ENCODE measurements at places on chromosomes 16 and 17.

- DNase-seq = no peak
These were observed 18.0 kb downstream of the XPO6 start for GRCh38 chr16:28193530-28194423.

DNA sequence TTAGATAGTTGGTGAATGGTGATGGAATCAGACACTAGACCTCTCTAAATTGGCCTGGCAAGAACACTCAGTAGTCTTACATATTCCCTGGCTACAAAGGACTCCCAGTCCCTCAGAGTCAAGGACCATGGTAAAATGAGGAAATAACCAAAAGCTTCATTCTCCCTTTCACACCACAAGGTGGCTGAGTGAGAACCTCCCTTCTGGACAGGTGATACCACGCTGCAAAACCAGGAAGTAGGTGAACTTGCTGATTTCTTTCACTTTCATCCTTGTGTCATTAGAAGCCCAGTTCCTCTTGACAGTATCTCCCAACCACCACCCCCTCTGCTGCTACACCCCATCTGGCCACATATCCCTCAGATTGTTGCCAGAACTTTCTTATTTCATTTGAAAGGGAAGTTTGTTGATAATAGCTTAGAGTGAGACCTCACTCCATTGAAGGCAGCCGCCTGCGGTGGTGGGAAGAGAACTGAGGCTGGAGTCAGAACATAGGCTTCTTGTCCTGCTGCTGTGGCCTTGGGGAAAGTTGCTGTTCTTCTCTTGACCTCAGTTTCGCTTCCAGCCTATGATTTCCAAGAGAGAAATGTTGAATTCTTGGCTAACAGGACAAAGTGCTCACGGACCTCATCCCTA lies 290.6 kb upstream of the CCL2 start:
- no peak for DNase-seq

- no peak for DNase-seq
These were observed 796.0 kb upstream of the CDH8 start for GRCh38 chr16:62832214-62832613.

DNA sequence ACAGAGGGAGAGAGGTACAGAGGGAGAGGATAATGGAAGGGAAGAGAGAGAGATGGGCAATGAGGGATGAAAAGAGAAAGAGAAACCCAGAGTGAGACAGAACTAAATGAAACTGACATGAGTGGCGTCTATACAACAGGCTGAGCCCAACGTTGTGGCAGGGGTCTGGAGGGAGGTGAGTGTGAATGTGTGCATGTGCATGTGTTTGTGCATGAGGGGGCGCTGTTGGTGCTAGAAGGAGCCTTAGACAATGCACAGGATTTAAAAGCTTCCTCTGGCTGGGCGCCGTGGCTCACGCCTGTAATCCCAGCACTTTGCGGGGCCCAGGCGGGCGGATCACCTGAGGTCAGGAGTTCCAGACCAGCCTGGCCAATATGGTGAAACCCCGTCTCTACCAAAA lies 454.8 kb upstream of the CDH11 start:
- no peak for DNase-seq

DNA sequence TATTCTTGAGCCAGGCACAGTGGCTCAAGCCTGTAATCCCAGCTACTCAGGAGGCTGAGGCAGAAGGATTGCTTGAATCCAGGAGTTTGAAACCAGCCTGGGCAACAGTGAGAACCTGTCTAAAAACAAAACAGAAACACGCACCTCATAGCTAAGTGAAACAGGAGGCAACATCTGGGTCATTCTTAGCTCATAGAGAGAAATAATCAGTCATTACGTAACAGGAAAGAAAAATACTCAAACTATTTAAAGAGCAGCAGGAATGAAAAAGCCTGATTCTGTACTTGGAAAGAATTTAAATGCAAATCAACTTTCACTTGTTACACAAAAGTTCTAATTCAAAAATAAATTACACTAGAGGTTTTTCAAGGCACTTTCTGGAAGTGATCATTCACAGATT lies 17.2 kb downstream of the CHCT1 start:
- no peak for DNase-seq

DNA sequence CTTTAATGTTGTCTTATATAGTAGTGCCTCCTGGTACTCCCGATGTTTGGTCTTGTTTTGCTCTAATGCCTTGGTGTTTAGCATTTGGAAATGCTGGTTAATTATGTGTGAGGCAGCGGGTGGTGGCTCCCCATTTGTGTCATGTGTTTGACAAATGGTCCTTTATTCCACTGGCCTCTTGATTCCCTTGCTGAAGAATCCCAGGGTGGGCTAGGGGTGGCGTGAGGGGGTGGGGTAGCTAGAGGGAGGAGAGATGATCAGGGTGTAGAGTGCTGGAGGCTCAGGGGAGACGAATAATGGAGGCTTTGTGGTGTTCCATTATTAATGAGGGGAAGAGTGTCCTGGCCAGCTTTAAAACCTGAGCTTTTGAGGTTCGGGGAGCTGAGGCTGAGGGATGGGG lies 5.4 kb downstream of the DYNLL2 start:
- no peak for DNase-seq

DNA sequence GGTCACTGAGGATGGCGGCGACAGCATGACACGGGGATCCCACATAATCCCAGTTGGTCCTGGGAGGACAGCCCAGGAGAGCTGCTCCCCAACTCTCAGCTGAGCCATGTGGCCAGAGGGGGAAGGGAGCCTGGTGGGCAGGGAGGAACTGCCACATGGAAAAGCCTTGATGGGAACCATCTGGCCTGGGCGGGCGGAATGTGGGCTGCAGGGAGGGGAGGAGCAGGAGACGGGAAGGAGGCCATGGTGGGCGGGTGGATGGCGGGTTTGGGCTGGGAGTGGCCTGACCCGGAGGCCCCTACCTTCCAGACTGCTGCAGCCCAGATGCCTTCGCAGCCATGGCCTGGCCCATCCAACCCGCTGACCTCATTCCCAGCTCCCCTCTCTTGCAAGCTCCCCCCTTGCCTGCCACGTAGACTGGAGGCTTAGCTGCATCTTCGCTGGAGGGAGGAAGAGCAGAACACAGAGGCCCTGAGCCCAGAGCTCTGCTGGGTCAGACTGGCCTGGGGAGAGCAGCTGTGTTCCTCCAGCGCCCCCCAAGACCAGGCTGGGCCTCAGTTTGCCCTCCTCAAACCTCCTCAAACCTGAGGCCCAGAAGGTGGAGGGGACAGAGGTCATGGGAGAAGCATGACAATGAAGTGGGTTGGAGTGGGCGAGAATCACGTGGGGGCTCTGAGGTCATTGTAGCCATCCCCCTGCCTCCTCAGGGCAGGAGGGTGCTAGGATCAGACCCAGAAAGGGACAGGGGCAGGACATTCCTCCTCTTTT lies 8.2 kb upstream of the COL1A1 start:
- peak; percentile 63 for DNase-seq

GRCh38 chr17:50939795-50940684 lies 73.9 kb upstream of the TOB1 start:
- no peak for DNase-seq

GRCh38 chr17:65297916-65298315 lies 160.7 kb downstream of the RGS9 start:
- no peak for DNase-seq

DNA sequence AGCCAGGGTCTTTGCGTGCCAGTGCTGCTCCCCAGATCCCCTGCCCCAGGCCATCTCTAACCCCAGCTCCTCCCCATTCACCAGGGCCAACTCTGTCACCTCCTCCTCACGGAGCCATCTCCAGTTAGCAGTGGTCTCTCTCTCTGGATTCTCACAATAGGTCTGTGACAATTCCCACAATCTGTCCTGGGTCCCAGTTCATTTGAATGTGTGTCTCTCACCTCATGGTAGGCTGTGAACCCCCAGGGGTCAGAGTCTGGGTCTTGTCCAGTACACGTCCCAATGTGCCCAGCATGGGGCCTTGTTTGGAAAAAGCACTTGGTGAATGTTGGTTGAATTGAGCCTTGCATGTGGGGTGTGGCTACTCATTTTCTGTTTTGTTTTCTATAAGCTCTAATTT lies 205.3 kb downstream of the PHKB start:
- DNase-seq = no peak

GRCh38 chr16:72036098-72036497 lies 18.2 kb upstream of the HP start:
- DNase-seq = no peak

- no peak for DNase-seq
These were observed 4.2 kb downstream of the RPL13 start for GRCh38 chr16:89564476-89565255.

- no peak for DNase-seq
These were observed 1741.2 kb downstream of the TP53TG3F start for GRCh38 chr16:35200662-35201061.

- no peak for DNase-seq
These were observed 6.6 kb upstream of the CNGB1 start for GRCh38 chr16:57977418-57978069.

DNA sequence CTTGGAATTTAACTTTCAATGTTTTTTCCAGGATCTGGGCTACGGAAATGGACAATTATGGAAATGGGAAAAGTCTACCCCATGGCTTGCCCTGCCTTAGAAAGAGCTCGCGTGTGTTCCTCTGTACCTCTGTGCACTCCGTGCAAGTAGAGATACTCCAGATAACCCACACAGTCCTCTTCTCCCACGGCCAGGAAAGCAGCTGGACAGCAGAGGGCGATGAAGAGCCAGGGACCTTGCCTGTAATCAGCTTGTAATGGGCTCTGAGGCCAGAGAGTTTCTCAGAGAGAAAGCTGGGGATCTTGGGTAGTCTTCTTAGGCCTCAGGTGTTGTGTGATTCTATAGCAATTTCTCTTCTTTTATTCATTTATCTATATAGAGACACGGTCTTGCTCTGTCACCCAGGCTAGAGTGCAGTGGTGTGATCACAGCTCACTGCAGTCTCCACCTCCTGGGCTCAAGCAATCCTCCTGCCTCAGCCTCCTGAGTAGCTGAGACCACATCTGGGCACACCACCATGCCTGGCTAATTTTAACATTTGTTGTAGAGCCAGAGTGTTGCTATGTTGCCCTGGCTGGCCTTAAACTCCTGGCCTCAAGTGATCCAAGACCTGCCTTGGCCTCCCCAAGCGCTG lies 2.4 kb upstream of the SOCS7 start:
- peak; percentile 88 for DNase-seq

DNA sequence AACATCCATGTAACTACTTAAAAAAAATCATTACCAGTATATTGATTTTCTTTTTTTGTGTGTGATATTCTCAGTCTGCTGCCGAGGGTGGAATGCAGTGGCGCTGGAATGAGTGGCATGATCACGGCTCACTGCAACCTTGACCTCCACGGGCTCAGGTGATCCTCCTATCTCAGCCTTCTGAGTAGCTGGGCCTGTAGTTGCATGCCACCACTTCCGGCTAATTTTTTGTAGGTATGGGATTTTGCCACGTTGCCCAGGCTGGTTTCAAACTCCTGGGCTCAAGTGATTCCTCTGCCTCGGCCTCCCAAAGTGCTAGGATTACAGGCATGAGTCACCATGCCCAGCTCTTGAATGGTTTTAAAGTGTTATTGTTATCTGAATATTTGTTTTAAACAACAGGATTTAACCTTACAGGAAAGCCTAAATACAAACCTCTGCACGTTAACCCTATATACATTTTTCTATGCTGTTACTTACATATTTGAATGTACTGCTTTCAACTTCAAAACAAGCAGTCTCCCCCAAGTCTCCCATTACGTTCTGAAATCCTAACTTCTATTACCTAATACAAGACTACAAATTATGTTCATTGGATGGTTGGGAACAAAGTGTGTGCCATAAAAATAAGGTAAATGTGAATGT lies 61.7 kb downstream of the KPNA2 start:
- DNase-seq = no peak

DNA sequence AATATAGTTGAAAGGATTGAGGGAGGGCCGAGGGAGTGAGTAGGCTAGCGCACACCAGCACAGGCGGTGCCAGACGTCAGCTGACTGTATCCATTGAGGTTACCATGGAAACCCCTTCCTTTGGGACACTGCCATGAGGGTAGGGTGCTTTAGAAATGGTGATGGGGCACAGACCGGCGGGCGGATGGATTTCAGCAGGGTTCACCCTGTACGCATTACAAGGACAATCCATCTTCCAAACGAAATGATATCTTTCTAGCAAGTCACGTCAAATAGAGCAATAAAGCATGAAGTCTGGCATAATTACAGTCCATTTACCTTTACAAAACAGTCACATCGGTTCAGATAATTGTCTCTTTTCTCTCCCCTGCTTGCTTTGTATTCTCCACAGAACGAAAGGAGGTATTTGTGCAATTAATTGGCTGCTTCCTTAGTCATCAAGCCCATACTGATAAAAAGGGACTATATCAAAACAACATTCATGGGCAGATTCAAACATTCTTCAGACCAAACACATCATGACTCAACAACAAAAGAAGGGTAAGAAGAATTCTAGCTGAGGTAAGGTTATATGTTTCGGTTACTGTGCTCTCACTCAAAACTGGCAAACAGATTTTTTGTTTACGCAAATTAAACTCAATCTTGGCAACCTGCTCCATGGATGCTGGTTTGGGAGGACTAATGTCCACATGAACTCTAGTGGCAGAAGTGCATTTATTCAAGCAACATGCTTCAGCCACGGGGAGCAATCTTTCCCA lies 140.6 kb downstream of the CDK5R1 start:
- DNase-seq = no peak

- DNase-seq = no peak
These were observed 868 bp downstream of the MED13 start for GRCh38 chr17:62064029-62064790.

- no peak for DNase-seq
These were observed 9.4 kb downstream of the C16orf89 start for GRCh38 chr16:5056352-5056751.

- no peak for DNase-seq
These were observed 609.4 kb upstream of the SOX9 start for GRCh38 chr17:71511266-71511995.

DNA sequence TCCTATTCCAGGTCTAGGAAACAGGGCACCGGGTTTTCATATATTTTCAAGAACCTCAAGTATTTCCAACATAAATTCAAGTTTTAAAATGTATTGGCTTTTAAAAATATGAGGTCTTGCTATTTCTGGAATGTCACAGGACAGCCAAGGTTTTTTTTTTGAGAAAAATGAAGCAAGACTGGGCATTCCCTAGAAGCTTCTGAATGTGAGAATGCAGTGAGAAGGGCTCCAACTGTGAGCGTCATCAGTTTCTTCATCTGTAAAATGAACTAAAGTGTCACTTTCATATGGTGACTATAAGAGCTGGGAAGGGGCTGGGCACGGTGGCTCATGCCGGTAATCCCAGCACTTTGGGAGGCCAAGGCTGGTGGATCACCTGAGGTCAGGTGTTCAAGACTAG lies 455.8 kb upstream of the MAF start:
- DNase-seq = no peak

All from adrenal gland (tissue), 19 donors.